Astrocyte of the hippocampus (primary cell): ENCODE measurements at places on chromosomes 6 and 20.

DNA sequence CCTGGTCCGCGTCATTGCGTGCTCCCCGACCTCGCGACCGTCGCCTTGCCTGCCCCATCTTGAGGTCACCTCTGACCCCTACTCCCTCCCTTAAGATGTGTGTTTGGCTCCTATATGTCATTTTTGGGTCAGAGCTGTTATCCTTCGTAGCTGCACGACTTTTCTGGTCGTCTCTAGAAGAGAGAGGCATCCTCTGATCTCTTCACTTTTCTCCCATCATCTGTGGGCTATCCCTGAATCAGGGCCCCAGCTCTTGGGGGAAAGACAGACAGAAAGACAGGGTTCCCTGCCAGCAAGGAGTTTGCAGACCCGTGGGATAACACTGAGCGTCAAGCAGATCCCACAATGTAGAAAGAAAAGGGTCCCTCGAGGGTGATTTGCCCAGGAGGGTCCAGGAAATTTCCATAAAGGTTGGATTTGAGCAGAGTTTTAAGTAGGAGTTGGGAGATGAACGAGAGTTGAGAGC, 555 bp downstream of the FAM120B start:
- peak; percentile 16 for DNase-seq

DNA sequence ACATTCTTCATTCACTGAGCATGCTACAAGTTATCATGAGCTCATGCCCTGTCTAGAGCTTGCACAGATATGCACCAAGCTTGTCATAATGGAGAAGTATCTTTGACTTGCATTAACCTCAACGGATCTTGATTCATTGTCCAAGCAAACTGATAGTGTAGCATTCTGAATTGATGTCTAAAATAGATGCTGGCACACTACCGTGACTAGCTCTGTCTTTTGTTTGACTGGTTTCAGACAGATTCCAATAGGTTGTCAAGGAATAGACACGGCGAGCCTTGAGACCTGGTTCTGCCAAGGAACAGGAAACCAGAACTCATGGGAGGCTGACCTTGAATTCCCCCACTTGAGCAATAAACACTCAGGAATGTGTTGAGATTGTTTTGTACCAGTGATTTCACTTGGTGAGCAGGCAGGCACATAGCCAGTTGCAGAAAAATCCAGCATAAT, 1153.1 kb upstream of the GJE1 start:
- peak; percentile 93 for DNase-seq

GRCh38 chr6:148761527-148762011, 14.7 kb downstream of the UST start:
- no peak for DNase-seq

- no peak for DNase-seq
Observed at GRCh38 chr6:144161975-144162374, 11.7 kb downstream of the STX11 start.

GRCh38 chr6:46757214-46757596, 10.5 kb downstream of the ANKRD66 start:
- DNase-seq = no peak

GRCh38 chr20:60581606-60582115, 623.4 kb downstream of the CDH26 start:
- no peak for DNase-seq

DNA sequence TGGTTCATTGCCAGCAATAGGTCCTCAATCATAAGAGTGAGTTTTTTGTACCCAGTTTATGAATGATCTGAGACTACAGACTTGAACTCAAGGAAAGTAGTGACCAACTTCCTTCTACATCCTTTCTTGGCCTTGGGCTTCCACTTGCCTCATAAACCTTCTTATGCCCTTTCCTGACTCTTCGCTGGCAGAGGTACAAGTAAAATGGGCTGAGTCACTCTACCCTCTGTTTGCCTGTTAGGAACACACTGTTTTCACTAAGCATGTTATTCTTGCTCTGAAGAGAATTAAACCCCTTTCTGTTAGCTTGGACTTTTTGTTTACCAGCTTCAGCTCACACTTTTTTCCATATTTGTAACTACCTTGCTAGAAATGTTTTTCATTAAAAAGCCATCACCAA, 74.4 kb downstream of the PKHD1 start:
- peak; percentile 3 for DNase-seq

DNA sequence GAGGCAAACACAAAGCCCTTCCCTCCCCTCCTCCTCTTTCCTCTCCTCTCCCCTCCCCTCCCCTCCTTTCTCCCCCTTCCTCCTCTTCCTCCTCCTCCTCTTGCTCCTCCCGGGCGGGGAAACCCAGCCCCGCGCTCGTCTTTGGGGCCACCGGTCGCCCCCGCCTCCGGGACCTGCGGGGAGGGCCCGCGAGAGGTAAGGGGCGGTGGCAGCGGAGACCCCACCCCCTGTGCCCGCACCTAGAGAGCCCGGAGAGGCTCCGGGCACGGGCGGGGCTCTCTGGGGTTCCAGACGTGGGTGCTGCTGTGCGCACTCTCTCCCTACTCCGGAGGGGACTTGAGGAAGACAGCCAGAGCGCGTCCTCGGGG, at the start of gene RIN2:
Gene RIN2 (plus strand): TSS at position 126 of the 368 bp plus-strand sequence. CDS start 131,344 bp downstream, outside the sequence.
- DNase-seq = no peak

GRCh38 chr6:145480024-145480423, 255.3 kb downstream of the EPM2A start:
- no peak for DNase-seq

DNA sequence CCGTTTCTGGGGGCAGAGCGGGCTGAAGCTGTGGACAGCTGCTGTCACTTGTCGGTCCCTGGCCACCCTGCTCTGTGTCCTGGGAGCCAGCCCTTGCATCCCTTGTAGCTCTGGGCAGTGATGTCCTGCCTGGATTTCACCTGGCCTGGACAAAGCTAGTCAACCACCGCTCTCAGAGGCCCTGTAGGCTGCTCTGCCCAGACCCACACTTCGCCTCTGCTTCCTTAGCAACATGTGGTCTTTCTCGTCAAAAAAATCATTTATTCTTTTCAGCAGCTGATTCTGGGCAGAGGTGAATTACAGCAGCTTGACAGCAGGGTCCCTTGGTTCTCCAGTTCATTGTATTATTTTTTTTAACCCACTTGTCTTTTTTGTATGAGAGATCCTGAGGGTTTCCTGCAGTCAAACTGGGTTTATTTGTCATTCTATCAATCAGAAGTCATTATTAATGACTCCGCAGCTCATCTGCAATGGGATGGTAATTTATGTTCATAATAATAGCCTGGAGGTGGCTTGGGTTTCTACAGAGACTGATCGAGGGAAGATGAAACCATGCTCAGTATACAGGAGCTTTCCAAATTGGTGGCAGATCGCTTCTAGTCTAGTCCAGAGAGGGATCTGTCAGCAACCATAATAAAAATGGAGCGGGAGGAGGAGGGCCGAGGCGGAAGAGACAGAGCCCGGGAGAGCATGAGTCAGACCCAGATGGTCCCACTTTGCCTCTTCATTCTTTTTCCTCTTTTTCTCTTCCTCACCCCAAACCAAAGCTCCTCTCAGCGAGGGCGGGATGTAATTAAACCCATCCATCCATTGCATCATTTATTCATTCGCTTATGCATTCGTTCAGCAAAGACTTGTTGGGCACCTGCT, 22.4 kb downstream of the EDN3 start:
- DNase-seq = no peak

- peak; percentile 93 for DNase-seq
Observed at GRCh38 chr6:107600936-107601335, 111.0 kb downstream of the SOBP start.

DNA sequence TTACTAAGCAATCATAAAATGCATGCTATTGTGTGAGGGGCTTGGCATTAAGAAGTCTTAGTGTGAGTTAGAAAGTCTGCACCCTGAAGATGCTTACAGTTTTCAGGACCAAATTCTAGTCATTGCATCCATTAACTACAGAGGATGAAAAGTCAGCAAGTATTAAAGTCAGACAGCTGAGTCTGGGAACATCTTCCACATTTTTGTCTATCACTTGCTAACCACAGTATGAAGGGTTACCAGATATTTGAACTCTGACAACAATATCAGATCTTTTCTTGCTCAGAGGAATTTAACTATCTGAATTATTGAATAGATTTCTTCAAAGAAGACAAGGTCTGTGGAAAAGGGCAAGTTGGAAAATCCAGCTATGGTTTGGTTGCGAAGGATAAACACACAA, 264.4 kb downstream of the BTBD9 start:
- DNase-seq = no peak

DNA sequence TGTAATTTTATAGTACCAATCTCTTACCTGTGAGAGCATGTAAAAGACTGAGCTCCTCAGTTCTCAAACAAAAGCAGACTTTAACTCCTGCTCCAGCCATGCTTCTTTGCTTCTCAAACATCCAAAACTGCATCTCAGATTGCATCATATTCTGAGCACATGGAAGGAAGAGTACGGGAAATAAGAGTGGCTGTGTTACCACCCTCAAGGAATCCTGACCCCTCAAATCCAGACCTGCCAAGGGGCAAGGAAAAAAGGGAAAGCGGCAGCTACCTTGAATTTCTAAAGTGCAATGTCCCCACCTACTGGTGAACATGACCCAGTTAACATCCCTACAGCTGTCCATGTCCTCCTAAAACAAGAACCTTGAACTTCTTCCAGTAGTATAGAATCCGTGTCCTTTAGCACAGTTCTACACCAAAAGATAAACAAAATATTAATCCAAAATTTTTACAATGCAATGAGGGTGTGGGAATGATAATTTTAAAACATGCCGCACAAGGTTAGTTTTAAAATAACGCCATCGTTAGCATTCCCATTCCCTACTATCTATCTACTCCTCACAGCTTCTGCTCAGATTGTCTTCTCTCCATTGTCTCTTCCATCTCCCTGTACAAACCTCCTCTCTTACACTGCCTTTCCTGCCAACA, 34.1 kb upstream of the HLA-DQB1 start:
- DNase-seq = peak; percentile 72

- DNase-seq = peak; percentile 2
Observed at GRCh38 chr20:16349523-16350260, 223.6 kb downstream of the KIF16B start.

GRCh38 chr20:13788167-13788834, 3.5 kb downstream of the NDUFAF5 start:
- DNase-seq = peak; percentile 73

DNA sequence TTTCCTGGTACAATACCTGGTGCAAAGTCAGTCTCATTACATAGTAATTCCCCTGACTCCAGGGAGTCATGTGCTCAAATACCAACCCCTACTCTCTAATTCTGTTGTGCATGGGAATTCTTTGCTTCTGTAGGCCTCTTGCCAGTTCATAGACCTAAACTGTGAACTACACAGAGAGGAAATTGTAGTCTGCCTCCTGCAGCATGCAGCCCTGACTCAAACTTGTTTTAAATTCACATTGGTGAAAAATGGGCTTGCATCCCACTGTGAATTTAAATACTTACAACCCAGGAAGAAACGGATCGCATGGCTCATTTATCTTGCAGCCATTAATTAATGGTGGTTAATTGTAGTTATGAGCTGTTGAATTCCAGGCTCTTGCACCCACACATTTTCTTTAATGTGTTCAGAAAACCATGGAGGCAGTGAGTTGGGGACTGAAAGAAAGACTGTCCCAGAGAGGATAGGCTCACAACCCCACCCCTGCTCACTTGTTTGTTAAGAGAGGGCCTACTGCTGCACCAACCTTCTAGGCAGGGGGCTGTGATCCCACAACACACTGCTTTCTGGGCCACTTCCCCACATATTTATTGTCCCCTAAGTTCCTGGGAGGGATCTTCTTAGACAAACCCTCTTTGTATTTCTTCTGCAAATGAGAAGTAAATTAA, 579.1 kb downstream of the DHX35 start:
- no peak for DNase-seq
